ENCODE measurements at places on chromosomes 11 and 22. TPM values are rescaled to one million over a fixed set of nuclear protein-coding genes. Genes with fewer than 3 reads are reported as not detected.

DNA sequence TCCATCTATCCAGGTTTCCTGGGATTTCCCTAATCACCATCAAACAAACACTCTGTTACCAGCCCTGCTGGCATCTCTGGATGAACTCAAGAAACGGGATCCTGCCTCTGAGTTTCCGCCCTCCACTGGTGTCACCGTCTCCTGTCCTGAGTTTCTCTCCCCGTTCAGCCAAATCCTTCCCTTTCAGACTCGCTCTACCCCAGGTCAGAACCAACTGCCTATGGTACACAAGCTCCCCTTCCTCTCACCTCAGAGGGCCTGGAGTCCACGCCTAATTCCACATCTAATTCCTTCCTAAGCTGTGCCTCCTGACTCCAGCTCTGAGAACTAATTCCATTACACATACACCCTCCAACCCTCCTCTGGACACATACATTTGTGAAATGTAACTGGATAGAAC, 96.1 kb downstream of the SHANK2 start:
- DNase-seq, result no peak

DNA sequence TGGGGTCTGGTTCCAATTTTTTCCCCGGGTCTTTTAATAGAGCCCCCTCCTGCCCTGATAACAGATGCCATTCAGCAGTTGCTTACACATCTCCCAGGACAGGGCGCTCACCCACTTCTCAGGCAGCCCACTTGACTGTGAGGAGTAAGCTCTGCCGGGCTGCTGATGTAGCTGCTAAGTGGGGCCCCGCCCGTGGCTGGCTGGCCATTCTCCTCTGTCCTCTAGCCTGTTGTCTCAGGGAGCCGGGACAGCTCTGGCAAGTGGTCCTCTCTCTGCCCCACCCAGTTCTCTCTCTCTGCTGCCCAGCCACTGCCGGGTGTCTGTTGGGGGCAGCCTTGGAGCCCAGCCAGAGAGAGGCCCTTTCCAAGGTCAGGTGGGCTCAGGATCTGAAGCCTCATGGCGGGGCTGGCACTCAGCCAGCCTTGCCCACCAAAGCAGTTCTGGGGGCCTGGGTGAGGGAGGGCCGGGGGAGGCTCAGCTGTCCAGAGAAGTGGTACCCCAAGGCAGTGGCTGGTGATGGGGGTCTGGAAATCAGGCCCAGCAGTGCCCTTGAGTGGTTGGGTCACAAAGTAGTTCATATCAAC, 8.9 kb downstream of the KCNJ4 start:
- no peak for DNase-seq

- DNase-seq, result no peak
Measured at GRCh38 chr11:497565-498296, 9.3 kb downstream of the RNH1 start.

GRCh38 chr22:27327981-27328721, 473.4 kb downstream of the MN1 start:
- no peak for DNase-seq

GRCh38 chr11:35402751-35403660, 16.4 kb downstream of the SLC1A2 start:
- no peak for DNase-seq

Gene SEPTIN3
- 0.51 TPM for total RNA-seq

Gene MYBPC3
- not detected for total RNA-seq
